ENCODE measurements at places on chromosomes 5 and 9. TPM values are rescaled to one million over a fixed set of nuclear protein-coding genes. Genes with fewer than 3 reads are reported as not detected.

The CTNND2 gene
- 132 TPM for polyA plus RNA-seq

The PRDM9 gene
- not detected for polyA plus RNA-seq

The FABP6 gene
- polyA plus RNA-seq = 6.4 TPM

The PCDHA11 gene
- 13.0 TPM for polyA plus RNA-seq

The IFNE gene
- 0.18 TPM for polyA plus RNA-seq

The SPINK7 gene
- 0.77 TPM for polyA plus RNA-seq

The BTNL9 gene
- 13.6 TPM for polyA plus RNA-seq

The WHRN gene
- polyA plus RNA-seq = 24.8 TPM

The SLC44A1 gene
- polyA plus RNA-seq = 173 TPM

The PSD2 gene
- polyA plus RNA-seq = 38.9 TPM

The SPATA31A3 gene
- not detected for polyA plus RNA-seq

The LCN10 gene
- not detected for polyA plus RNA-seq

The ZNF618 gene
- polyA plus RNA-seq = 17.0 TPM

The LCN2 gene
- polyA plus RNA-seq = not detected

The ANKRD31 gene
- polyA plus RNA-seq = 0.53 TPM

The SPINK13 gene
- 1.6 TPM for polyA plus RNA-seq

The KIF12 gene
- polyA plus RNA-seq = 4.5 TPM

The OBP2B gene
- not detected for polyA plus RNA-seq

The KLF9 gene
- polyA plus RNA-seq = 8.5 TPM

The CTXN3 gene
- 9.6 TPM for polyA plus RNA-seq

The PRLR gene
- 1.4 TPM for polyA plus RNA-seq

The ERMP1 gene
- polyA plus RNA-seq = 18.1 TPM

The UTP15 gene
- polyA plus RNA-seq = 9.7 TPM

The SPATA31E1 gene
- polyA plus RNA-seq = not detected

The LURAP1L gene
- 14.3 TPM for polyA plus RNA-seq

The TBC1D9B gene
- polyA plus RNA-seq = 103 TPM

The SLC38A9 gene
- 16.8 TPM for polyA plus RNA-seq

The CREB3 gene
- polyA plus RNA-seq = 53.6 TPM

The IZUMO3 gene
- not detected for polyA plus RNA-seq

The ABO gene
- polyA plus RNA-seq = 0.81 TPM

The ASPN gene
- polyA plus RNA-seq = 41.1 TPM

The LPAR1 gene
- polyA plus RNA-seq = 138 TPM

The SLC2A6 gene
- 25.2 TPM for polyA plus RNA-seq

The ADGRV1 gene
- polyA plus RNA-seq = 72.0 TPM

The PLEKHG4B gene
- 18.2 TPM for polyA plus RNA-seq

The FOXD4L5 gene
- 1.5 TPM for polyA plus RNA-seq

The PCDHB7 gene
- 5.5 TPM for polyA plus RNA-seq

The ZDHHC11 gene
- polyA plus RNA-seq = 21.6 TPM

The GARIN3 gene
- not detected for polyA plus RNA-seq

The CAVIN4 gene
- polyA plus RNA-seq = 1.8 TPM

The AK6 gene
- polyA plus RNA-seq = 61.8 TPM

The FST gene
- 4.5 TPM for polyA plus RNA-seq

The FAM153A gene
- polyA plus RNA-seq = 1.8 TPM

The CCNO gene
- polyA plus RNA-seq = 0.35 TPM

The STK32A gene
- 19.6 TPM for polyA plus RNA-seq

The ESM1 gene
- polyA plus RNA-seq = 1.3 TPM

The PDLIM4 gene
- 40.9 TPM for polyA plus RNA-seq

The ACOT12 gene
- polyA plus RNA-seq = 0.80 TPM

The C5orf58 gene
- polyA plus RNA-seq = 2.1 TPM

The MAN2A1 gene
- 29.5 TPM for polyA plus RNA-seq

The SEMA4D gene
- polyA plus RNA-seq = 124 TPM
